ENCODE measurements at places on chromosomes 11 and 22.

GRCh38 chr11:45052361-45052760 lies 94.1 kb upstream of the PRDM11 start:
- DNase-seq = no peak

DNA sequence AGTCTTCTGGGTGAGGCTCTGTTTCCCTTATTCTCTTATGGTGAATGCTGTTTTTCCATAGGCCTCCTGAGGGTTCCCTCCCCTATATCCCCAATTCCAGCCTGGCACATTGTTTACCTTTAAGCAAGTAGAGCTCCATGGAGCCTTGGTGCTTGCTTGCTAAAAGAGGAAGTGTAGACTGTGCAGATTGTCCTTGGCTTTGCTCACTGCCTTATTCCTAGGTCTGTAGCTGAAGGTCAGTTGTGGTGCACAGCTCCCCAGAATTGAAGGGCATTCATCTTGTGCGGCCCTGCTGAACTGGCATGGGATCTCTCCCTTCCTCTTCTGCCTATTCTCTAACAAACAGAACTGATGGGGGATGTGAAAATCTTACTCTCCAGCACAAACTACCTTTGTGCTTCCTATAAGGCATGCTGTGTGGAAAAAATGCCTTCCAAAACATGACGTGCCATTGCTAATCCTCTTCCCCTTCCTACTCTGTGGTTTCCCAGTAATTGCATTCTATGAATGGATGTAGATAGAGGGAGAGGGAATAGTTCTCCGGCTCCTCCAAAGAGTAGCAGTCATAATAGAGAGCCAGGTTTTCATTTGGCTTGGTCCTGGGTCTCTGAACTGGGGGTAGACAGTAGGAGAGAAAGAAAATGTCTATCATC lies 34.2 kb upstream of the PLET1 start:
- DNase-seq = no peak

DNA sequence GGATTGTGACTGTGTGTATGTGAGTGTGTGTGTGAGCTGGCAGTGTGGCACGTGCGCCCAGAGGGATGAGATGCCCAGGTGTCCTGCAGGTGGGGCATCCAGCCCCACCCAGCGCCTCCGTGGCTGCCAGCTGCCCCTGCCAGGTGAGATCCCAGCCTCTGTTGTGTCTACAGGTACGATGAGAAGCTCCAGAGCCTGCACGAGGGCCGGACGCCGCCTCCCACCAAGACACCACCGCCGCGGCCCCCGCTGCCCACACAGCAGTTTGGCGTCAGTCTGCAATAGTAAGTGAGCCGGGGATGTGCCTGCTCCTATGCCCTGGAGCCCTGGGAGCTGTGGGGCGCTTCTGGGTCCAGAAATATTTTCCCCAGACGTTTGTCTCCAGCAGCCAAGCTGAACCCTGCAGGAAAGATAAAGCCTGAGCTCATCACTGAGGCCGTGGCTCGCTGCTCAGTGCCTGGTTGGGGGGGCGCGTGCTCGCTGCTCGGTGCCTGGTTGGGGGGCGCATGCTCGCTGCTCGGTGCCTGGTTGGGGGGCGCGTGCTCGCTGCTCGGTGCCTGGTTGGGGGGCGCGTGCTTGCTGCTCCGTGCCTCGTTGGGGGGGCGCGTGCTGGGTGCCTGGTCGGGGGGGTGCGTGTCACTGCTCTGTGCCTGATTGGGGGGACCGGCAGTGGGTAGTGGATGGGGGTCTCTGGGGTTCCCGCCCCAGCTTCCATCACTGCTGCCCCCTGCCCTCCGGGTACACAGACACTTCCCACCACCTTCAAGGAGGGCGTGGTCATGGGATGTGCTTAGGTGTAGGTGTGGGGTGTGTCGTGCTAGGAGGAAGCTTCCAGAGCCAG lies 73.2 kb downstream of the ARHGAP8 start:
- no peak for DNase-seq

- DNase-seq = no peak
These were observed 192.6 kb upstream of the PITPNB start for GRCh38 chr22:28111501-28112189.

DNA sequence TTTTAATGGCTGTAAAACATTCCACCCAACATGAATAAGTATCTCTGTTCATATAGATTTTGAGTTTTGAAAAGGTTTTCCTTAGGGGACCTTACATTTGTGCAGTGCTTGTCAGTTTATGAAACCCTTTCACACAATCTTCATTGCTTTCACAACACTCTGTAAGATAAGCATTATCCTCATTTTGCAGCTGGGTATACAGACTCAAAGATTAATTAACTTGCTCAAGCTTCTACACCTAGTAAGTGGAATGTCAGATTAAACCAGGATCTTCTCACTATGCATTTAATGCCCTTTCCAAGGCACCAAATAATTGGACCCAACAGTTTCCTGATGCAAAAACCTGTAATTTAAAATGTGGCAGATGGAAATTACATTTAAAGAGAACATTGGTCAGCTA lies 11.6 kb upstream of the GAB2 start:
- DNase-seq = no peak

GRCh38 chr11:108929241-108929640 lies 264.4 kb downstream of the DDX10 start:
- DNase-seq = no peak

- DNase-seq = no peak
These were observed 770 bp downstream of the METTL15 start for GRCh38 chr11:28108958-28109357.

- no peak for DNase-seq
These were observed 309.8 kb downstream of the SHANK2 start for GRCh38 chr11:70942593-70942992.

DNA sequence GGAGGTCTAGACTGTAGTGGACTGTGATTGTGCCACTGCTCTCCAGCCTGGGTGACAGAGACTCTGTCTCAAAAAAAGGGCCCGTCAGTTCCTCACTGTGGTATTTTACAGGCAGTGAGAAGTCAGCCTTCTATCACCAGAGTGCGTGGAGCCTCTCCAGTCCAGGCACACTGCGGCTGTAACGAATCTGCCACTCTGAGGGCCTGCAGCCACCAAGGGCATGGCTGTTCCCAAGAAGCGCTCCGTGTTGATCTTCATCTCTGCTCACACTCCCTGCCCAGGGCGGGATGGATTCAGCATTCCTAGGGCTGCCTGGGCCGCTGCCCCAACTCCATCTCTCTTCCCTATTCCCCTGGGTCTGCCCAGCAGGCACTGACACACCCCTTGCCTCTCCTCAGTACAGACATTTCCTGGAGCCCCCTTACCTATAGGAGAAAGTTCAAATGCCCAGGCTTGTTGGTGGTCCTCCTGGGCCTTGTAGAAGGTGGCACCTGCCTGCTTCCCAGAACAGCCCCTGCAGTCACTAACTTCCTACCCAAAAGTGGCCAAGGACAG lies 148.4 kb downstream of the CACNA1I start:
- DNase-seq = no peak

- DNase-seq = no peak
These were observed 7.0 kb downstream of the SERHL2 start for GRCh38 chr22:42560781-42561180.

GRCh38 chr22:22161924-22162851 lies 82.4 kb upstream of the VPREB1 start:
- DNase-seq = no peak

- DNase-seq = no peak
These were observed 6.3 kb downstream of the NRXN2 start for GRCh38 chr11:64716473-64717267.

GRCh38 chr11:28919194-28919593 lies 811.0 kb downstream of the METTL15 start:
- no peak for DNase-seq

DNA sequence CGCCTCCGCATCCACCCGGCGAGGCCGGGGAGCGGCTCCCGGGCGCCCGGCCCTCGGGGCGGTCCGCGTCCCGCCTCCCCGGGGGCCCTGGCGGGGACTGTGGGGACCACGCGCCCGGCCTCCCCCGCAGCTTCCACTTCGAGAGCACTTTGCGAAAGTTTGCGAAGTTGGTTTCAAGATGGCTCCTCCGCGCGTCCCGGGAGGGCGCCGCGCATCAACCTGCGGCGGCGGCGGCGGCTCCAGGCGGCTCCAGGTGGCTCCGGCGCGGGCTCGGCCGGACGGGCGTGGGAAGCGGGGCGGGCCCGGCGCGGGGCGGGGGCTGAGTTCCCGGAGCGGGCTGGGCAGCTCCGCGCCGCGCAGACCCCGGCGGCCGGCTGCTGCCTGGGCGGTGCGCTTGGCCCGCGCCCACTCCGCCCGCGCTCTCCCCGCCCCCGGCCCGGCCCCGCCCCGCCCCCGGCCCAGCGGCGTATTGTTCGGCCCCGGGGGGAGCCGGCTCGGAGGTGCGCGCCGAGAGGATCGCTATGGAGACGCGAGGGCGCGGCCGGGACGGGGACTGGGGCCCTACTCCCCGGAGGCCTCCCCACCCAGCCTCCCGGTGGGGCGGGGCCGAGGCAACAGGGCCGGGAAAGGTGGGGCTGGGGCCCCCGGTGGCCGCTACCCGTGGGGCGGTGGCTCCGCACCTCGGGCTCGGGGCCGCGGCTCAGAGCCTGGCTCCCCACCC lies at the start of gene CELSR1:
Gene CELSR1 (minus strand): TSS at position 396 of the 721 bp plus-strand sequence. CDS start 450 bp downstream, outside the sequence.
- DNase-seq = no peak

DNA sequence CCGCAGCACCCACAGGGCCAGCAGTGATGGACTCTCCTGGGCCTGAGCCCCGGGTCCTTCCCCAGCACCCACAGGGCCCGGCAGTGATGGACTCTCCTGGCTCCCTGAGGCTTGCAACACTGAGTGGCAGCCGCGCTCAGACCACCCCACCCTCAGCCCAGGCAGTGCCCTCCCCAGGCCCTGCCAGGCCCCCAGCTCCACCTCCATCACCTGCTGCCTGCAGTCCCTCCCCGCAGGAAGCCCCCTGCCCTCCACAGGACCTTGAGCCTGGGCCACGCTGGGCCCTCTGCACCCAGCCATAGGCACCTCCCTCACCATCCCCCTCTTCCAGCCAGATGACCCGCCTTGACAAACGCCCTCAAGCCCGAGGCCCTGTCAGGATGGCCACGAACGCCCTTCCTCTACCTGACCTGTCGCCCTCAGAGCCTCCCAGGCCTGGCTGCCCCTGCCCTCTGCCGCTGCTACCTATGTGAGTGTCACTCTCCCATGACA lies 11.4 kb downstream of the ALG12 start:
- DNase-seq = no peak

GRCh38 chr11:20192151-20192550 lies 31.9 kb upstream of the DBX1 start:
- no peak for DNase-seq

GRCh38 chr11:134756811-134757540 lies 344.9 kb upstream of the B3GAT1 start:
- no peak for DNase-seq

DNA sequence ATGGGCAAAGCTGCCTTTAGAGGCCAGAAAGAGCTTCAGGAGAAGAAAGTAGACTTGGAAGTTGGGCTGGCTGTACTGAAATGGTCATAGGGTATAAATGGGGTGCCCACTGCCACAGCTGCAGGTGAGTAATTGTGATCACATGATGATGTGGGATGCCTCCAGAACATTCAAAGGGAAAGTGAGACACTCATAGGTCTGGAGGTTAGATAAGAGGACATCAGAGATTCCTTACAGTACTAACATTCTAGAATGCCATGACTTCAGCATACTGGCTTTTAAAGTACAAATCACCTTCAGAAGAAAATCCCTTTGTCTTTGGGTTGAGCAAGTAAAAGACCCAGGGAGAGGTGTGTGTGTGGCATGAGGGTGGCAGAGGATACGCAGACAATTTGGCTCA lies 419.2 kb downstream of the TENM4 start:
- no peak for DNase-seq

- no peak for DNase-seq
These were observed 19.6 kb upstream of the OR8D2 start for GRCh38 chr11:124339396-124340141.

DNA sequence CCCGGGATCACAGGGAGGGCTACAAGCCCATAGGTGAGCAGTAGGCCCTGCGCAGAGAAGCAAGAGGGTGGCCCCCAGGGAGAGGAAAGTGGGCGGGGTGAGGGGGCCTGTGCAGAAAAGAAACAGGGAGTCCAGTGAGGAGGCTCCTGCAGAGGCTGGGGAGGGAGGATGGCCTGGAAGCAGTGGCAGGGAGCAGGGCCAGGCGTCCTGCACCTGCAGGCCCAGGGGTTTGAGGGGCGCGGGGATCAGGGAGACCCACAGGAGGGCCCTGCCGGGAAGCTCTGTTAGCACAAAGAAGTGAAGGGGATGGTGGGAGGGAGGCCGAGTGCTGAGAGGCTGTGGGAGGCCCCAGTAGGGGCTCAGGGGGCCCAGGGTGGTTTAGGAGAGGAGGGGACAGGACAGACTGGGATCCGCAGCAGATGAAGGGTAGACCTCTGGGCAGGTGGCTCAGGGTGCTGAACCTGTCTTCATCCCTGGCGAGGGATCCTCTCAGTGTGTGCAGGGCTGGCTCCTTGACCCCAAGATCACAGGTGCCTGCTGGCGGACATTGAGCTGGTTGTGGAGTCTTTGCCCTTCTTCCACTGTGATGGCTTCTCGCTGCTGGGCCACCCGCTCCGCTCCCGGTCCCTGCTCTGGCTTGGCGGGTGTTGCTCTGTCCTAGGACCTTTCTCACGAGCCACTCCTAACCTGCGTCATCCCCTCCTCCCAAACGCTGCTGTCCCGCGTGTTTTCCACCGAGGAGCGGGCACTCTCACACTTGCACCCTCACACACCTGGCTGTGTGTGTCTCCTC lies 31.8 kb upstream of the CELSR1 start:
- DNase-seq = no peak

GRCh38 chr11:130548491-130548833 lies 100.0 kb downstream of the ADAMTS15 start:
- no peak for DNase-seq

DNA sequence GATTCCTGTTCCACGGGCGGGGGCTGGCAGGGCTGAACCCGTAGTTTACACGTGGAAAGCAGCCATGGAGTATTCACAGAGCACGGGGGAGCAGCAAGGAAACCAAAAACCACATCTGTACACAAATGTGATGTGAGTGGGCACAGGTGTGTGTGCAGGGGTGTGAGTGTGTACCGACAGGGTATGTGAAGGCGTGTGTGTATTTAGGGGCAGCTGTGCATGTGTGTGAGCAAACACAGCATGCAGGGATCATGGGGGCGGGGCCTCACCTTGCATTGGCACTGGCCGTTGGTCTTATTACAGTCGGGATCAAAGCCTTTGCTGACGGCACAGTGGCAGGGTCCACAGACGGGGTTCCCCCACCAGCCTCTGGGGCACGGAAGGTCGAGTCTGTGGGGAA lies 58.4 kb downstream of the TRMU start:
- no peak for DNase-seq

- DNase-seq = peak; percentile 36
These were observed 25.5 kb downstream of the CTTN start for GRCh38 chr11:70423523-70424505.

GRCh38 chr11:44290208-44290607 lies 19.7 kb downstream of the ALX4 start:
- no peak for DNase-seq

- no peak for DNase-seq
These were observed 4.5 kb downstream of the NEAT1 start for GRCh38 chr11:65426839-65427690.

GRCh38 chr11:95595541-95595940 lies 194.0 kb downstream of the FAM76B start:
- no peak for DNase-seq
